ENCODE measurements at places on chromosomes 1 and 21.

GRCh38 chr1:8632102-8632501, 185.3 kb downstream of the RERE start:
- no peak for DNase-seq

- peak; percentile 89 for DNase-seq
Observed at GRCh38 chr1:54464477-54465146, 58.4 kb upstream of the SSBP3 start.

GRCh38 chr1:119968068-119968492, 71.8 kb upstream of the ADAM30 start:
- peak; percentile 84 for DNase-seq

- DNase-seq = no peak
Observed at GRCh38 chr1:165610866-165611265, 20.2 kb upstream of the MGST3 start.
